ENCODE measurements at places on chromosomes 4 and X.
A peak's percentile ranks its signal among the peaks of the same experiment; 100 is the strongest.

DNA sequence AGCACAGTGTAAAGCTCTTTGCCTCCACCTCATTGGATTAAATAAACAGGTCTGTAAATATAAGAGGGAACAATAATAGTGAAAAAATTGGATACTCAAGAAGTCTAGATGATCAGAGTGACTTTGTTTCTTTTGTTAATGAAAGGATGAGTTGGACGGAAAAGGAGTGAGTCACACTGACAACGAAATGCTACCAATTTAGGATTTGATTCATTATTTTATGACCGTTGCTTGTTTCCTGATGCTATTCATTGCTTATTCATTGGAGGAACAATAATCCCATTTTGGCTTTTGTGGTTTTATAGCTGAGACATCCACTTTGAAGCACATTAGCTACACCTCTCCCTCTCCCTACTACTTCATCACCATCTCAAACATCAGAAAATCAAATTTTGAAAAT is 74.4 kb upstream of the DYNLT3 start:
- DNase-seq = no peak

- DNase-seq = no peak
Measured at GRCh38 chrX:116317409-116317808, 119.0 kb upstream of the SLC6A14 start.

- DNase-seq = peak; percentile 56
Measured at GRCh38 chrX:18390941-18391538, 34.4 kb upstream of the CDKL5 start.

DNA sequence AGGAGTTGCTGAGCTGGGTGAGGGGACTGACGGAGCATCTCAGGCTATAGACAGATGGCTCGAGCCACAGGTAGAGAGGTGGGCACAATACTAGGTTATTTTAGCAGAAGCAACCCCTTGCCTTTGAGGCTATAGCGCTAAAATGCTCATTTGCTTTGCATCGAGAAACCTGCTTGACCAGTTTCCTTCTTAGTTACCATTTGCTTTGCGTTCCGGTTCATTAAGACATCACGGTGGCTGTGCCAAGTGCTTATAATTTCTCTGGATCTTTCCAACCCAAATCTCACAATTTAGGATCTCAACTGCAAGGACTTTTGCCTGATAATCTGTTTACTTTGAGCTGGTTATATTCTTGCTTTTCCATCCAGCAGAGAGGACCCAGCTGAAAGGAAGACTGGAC is 40.8 kb downstream of the DLG3 start:
- no peak for DNase-seq

GRCh38 chr4:161629694-161630441 is 533.9 kb downstream of the FSTL5 start:
- no peak for DNase-seq

- no peak for DNase-seq
Measured at GRCh38 chr4:102779204-102779603, 18.4 kb upstream of the MANBA start.

DNA sequence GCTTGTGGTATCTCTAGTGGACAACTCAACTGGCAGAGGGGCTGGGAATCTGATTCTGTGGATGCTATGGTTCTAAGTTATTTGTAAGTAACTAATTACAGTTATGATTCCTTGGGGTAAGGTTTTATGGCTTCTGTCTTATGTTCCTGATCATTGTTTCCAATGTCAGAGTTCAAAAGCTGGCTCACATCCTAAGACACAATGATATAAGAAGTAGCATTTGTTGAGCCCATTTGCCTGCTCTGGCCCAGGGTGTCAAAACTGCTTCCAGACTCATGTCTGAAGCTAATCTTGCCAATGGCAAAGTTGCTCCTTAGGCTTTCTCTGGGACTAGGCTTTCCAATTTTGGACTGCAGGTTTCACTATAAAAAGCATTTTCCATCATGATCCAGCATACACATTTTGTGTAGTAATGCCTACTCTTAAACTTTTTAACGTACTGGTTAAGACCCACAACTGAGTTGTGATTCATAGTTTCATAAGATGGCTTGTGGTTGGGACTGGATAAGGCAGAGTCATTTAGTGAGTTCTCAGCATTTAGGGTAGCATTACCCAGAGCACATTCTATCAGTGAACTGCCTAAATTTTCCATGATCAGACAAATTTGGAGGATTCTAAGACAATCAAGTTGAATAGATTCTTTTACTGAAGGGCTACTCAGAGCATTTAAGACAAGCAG is 50.0 kb downstream of the CCNI start:
- DNase-seq = no peak

GRCh38 chrX:53481816-53482465 is 47.8 kb upstream of the HSD17B10 start:
- peak; percentile 26 for DNase-seq

GRCh38 chr4:188117631-188118324 is 8.4 kb upstream of the TRIML2 start:
- DNase-seq = no peak

DNA sequence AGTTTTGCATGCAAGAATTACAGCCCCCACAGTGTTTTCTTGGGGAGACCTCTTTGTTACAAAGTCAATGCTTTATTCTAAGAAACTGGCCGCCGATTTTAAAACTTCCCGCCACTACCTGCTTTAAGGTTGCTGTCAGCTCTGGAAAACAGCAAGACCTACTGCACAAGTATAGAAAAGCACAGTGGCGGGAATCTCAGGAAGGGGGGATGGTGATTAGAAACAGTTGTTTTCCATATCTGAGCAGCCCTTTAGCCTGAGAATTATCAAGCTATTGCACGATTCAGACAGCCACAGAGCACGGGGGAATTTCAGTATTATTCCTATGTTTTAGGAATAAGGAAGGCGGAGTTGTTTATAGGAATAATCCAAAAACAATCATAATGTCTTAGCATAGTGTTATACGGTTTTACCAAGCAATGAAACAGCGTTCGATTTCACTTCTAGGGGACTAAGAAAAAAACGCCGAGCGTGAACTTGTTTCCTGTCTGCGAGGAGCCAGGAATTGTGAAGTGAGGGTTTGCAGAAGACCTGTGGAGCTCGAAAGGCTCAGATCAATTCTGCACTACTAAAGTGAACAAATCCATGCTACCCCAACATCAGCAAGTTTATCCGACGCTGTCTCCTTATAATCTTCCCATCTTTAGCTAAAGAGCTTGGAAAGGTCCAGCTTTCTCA is 81.3 kb downstream of the HMGN5 start:
- no peak for DNase-seq

DNA sequence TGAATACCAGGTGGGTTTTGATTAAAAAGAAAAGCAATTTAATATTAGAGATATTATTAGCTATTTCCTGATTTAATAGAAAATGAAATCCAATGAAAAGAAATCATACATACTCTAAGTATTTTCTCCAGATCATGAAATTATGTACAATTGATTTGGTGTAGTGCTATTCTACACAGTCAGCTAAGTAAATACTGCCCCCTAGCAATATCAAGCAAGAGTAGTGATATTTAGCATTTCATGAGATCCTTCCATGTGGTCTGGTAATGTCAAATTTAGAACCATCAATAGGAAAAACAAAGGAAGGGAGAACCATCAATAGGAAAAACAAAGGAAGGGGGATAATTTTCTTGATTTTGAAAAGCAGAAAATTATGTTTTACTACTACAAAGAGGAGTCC is 114.6 kb downstream of the TBCK start:
- DNase-seq = no peak

DNA sequence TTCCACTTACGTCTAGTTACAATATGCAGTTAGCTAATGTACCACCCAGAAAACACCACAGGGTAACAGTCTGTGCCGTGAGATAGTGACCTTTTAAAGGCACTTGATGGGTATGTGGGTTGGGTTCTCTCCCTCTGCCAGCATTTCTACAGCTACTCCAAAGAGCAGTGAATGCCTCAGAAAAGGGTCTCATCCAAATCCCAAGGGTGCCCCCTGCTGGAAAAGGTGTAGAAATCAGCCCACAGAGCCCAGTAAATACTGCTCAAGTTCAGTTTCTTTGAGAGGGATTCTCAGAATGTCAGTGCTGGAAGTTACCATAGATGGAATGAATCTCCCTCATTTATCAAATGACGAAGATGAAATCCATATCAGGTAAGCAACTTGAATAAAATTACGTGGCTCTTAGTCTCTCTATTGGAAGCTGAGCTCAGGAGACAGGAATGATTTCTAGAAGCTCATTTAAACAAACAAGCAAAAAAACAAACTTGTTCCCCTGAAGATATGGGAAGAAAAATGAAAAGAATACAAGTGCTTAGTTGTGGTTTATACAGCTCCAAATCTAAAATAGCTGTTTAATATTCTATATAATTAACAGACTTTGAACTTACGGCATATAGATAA is 9.5 kb downstream of the RNF175 start:
- peak; percentile 39 for DNase-seq

DNA sequence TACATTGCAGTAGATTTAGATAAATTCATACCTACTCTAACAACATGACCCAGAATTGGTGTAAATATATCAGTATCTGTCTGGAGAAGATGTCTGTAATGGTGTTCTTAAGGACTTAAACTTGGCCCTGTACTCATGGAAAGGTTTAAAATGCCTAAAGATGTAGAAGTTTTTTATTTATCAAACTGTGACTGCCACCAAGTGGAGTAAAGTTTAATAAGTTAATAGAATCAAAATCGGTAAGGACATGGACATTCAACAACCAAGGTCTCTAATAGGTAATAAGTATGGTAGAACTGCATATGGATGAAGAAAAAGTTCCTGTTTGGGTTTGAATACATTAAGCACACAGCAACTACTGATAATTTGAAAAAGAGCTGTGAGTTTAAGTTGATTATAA is 474.0 kb upstream of the NDST3 start:
- no peak for DNase-seq

- DNase-seq = no peak
Measured at GRCh38 chrX:108216405-108216804, 124.8 kb downstream of the ATG4A start.

DNA sequence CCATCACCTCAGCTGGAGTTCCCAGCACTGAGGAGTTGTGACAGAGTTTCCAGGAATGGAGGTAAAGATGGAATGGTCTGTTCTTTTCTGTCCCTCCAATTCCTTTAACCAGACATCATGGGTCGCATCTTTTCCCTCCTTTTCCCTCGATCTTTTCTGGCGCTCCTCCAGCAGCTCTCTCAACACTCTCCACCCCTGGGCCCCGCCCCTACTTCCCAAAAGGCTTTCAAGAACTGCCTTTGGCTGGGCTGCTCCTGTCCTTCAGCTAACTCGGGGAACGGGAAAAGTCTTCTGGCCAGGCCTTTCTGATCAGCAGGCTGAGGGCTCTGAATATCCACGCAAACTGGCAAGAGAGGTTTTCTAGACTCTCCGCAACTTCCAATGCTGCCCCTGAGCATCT is 34.0 kb downstream of the UTP14A start:
- no peak for DNase-seq

DNA sequence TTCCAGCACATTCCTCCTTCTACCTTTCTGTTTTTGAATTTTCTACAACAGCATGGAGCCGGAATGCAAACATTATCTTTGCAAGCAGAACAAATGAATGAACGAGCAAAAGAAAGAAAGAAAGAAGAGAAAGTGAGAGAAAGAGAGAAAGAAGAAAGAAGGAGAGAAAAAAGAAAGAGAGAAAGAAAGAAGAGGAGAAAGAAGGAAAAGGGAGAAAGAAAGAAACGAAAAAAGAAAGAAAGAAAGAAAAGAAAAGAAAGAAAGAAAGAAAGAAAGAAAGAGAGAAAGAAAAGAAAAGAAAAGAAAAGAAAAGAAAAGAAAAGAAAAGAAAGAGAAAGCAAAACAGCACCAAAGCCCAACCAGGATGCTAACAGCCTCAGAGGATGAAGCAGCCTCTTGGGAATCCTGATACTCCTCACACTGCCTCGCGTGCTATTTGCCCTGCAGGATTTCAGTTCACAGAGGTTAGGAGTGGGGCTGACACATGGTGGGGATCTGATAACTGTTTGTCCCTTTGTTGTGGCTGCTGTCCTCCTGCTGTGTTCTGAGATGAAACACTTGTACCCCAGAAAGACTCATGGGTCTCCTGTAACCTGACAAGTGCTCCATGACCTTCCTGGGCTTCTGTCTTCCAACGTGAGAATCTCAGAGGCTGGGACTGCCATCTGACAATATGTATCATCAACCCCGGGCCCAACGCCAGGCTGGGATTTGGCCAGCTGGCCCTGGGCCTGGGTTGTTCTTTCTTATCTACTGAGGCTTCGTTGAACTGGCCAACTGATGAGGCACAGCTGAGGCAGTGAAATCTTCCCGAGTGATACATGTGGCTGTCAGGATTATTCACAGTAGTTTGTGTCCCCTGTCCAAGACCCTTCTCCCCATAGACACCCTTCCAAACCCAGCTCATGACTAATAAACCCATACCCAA is 61.0 kb downstream of the SEPSECS start:
- DNase-seq = no peak

DNA sequence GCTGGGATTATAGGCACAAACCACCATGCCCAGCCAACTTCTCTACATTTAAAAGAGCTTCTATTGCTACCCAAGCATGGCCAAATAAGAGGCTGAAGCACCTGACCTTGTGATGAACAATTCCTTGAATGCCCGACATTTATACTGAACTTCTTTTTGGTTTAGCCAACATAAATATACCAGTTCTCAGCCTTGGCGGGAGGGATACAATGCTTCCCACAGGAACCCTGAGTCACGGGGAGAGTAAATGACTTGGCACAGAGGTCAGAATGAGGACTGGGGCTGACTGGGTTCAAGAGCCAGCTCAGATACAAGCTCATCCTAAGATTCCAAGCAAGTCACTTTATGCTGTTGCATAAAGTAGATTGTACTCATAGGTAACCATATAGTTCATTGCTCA is 6.1 kb downstream of the HOPX start:
- no peak for DNase-seq

GRCh38 chrX:131626681-131627296 is 82.9 kb downstream of the OR13H1 start:
- no peak for DNase-seq

DNA sequence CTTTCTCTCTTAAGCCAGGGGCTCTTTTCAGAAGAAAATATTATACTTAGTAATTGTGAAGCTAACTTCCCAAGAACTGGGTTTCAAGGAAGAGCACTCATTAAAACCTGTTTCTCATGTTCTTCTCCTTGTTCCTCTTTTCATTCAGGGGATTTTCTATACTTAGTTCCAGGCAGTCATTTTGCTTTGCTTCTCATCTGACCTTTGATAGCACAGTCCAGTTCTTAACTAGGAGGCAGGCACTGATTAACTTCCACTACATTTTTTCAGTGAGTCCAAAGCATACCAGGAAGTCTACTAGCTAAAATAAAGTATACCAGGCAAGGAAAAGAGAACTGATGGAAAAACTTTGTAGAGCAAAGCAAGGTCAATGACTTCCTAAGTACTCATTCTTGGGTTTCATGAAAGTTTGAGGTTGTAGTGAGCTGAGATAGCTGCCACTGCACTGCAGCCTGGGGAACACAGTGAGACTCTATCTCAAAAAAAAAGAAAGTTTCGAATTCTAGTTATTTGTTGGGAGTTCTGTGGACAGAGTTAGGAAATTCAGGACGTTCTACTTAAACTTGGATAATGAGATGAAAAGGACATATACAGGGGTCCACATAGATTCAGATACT is 190.1 kb upstream of the HS3ST1 start:
- no peak for DNase-seq

GRCh38 chr4:83283181-83283580 is 1.4 kb downstream of the COQ2 start:
- DNase-seq = no peak

All from stimulated activated CD4-positive, alpha-beta T cell treated with anti-CD3 and anti-CD28 coated beads, Interleukin-4, amount 100 ng/mL, for 4 hours (primary cell).